ENCODE measurements at places on chromosomes 3 and 15.
A peak's percentile ranks its signal among the peaks of the same experiment; 100 is the strongest.

- DNase-seq, result peak; percentile 51
Measured at GRCh38 chr3:46812237-46812791, 50.9 kb downstream of the MYL3 start.

- DNase-seq, result peak; percentile 8
Measured at GRCh38 chr3:28347374-28348264, 902 bp upstream of the ZCWPW2 start.

GRCh38 chr3:140470211-140470610 lies 207.7 kb upstream of the TRIM42 start:
- no peak for DNase-seq

DNA sequence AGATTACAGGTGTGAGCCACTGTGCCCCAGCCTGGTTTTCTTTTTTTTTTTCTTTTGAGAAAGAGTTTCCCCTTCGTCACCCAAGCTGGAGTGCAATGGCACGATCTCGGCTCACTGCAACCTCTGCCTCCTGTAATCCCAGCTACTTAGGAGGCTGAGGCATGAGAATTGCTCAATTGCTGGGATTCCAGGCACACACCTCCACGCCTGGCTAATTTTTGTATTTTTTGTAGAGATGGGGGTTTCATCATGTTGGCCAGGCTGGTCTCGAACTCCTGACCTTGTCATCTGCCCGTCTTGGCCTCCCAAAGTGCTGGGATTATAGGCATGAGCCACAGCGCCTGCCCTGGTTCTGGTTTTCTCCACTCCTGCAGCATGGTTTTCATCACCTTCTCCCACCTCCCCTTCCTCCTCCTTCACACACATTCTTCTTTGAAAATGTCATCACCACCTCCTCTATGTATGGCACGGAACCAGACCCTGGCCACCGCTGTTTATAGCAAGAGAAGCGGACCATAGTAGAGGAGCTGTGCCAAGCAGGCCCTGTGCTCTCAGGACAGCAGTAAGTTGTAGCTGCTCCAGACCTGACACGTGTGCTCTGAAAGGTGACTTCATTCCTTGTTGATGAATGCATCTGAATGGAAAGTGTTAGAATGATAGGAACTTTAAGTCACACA lies 14.6 kb upstream of the AHSG start:
- no peak for DNase-seq

DNA sequence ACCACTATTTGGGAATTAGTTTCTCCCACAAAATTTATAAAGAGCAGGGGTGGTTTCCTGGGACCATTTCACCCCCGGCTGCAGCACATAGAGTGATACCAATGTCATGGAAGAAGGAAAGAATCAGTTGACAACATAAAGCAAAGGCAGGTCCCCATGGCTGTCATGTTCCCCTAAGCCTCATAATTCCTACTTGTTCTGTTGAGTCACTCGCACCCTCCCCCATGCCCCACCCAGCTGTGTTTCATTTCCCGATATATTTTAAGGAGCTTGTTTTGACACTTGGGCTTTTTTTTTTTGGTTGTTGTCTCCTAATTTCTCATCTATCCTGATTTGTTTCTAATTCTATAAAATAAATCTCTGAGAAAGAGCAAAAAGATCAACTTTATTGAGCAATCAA lies 24.9 kb downstream of the ERC2 start:
- no peak for DNase-seq

GRCh38 chr15:76324066-76324465 lies 12.5 kb upstream of the ISL2 start:
- no peak for DNase-seq

DNA sequence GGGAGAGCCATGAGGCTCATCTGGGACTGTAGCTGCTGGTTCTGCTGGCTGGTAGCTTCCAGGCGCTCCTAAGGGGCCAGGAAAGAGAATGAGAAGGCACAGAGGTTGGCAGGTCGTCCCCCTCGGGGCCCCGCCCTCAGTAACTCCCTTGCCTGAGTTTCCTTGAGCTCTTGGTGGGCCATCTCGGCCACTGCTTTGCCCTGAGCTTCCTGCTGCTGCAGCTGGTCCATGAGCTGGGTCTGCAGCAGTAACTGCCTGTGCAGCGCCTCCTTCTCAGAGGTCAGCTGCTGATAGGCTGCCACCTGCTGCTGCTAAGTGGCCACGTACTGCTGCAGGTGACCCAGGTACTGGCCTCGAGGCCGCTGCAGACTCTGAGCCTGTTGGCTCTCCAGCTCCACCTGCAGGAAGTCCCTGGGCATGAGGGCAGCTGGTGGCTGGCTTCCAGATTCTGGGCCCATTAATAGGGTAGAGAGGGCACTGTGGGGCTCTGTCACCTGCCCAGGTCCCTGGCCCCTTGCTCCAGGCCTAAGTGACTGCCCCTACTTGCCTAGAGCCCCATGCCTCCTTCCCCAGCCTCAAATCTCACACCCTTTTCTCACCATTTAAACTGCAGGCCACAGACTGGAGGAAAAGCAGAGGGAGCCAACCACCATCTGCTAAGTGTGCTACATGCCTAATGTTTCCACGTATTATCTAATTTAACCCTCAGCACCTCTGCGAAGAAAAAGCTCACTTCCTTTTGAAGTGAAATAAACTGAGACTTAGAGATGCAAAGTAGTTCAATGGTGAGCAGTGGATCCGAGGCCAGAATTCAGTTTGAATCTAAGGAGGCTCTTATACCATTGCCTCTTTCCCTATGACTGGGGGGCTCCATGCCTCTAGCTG lies 10.8 kb upstream of the VPS33B start:
- DNase-seq, result peak; percentile 53

GRCh38 chr3:141769221-141769894 lies 6.2 kb downstream of the GRK7 start:
- no peak for DNase-seq

DNA sequence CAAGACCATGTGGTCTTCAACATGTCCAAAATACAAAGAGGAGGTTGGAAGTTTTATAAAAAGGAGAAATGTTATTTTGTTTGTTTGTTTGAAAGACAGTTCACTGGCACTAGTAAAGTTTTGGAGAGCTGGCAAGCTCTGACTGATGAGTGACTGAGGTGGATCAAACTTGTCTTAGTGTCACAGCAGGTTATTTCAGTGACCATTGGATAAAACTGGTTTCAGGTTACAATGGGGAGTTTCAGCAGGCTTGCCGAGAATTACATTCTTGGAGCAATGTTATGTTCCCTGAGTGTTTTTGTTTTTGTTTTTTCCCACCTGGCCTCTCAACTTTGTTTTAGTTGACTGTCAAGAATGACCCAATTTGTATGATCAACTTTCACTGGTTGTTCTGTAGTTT lies 414.5 kb upstream of the ARHGEF26 start:
- no peak for DNase-seq

DNA sequence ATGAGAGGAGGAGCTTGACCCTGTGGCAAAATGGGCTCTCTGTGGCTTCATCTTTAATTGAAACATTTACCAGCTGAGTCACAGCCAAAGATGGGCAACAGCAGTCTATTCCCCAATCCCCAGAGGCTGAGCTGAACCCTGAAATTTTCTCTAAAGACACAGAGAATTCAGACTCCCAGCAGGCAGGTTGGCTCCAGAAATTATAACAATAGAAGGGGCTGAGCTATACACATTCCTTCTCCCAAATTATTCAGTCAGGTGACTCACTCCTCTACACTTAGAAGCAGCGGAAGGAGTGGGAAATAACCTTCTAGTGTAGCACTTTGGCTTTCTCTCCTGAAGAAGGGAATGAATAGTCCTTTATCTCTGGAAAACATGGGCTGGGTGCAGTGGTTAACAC lies 264.3 kb upstream of the ARHGEF26 start:
- DNase-seq, result no peak

- no peak for DNase-seq
Measured at GRCh38 chr3:187016639-187017345, 86.5 kb downstream of the ST6GAL1 start.

- DNase-seq, result no peak
Measured at GRCh38 chr15:88802991-88803240, 320 bp upstream of the ACAN start.

- peak; percentile 33 for DNase-seq
Measured at GRCh38 chr3:32334675-32335074, 57.0 kb upstream of the CMTM7 start.

DNA sequence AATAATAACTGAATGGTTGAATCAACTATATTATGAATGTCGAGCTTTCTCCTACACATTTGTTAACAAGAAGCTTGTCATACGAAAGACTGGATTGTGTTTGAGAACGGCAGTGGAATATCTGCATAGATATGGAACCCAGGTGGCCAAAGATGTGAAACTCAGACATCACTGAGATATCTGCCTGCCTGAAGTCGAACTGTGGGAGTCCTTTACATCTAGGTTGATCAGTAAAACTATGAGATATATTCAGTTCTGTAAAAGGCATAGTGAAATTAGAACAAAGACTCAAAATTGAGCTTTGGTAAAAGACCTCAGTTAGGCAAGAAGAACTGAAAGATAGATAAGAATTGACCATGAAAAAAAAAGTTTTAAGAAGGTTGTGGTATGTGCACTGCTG lies 41.5 kb upstream of the TOP2B start:
- no peak for DNase-seq

GRCh38 chr15:94100863-94101262 lies 130.5 kb upstream of the MCTP2 start:
- no peak for DNase-seq

DNA sequence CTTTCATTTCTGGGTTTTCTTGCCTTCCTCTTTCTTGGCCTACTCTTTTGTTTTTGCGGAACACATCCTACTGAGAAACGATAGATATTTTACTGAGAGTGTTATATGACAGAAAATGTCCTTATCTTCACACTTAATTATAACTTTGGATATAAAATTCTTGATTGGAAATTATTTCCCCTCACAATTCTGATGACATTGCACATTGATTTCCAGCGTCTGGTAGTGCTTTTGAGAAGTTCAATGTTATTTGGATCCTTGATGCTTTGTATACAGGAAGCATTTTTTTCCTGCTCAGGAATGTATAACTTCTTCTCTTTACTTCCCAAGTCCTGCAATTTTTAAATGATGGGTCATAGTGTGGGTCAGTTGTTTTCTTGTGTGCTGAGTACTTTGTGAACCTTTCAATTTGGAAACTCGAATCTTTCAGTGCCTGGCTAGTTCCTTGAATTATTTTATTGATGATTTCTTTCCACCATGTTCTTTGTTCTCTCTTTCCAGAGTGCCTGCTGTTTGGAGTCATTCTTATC lies 183.9 kb downstream of the PDCD6IP start:
- no peak for DNase-seq

DNA sequence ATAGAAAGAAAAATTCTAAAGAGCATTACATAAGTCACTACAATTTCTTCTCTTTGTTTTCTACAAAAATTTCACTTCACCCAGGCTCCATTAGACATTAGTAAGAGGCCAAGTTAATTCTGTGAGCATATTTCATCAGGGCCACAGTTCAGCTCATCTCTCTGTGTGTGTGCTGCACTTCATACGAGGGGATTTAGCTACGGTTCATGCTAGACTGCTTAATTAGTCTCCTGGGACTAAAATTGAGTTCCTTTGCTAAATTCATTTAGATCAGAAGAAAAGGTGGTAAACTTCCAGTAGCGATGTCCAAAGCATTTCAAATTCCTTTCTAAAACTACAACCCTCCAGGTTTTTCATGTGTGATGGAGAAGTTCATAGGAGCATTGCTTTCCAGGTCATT lies 83.1 kb upstream of the SETMAR start:
- no peak for DNase-seq

- no peak for DNase-seq
Measured at GRCh38 chr3:151209654-151210053, 6.6 kb upstream of the GPR171 start.

- no peak for DNase-seq
Measured at GRCh38 chr3:146218880-146219866, 31.7 kb downstream of the PLSCR4 start.

- no peak for DNase-seq
Measured at GRCh38 chr3:120982608-120983320, 74.8 kb downstream of the STXBP5L start.

DNA sequence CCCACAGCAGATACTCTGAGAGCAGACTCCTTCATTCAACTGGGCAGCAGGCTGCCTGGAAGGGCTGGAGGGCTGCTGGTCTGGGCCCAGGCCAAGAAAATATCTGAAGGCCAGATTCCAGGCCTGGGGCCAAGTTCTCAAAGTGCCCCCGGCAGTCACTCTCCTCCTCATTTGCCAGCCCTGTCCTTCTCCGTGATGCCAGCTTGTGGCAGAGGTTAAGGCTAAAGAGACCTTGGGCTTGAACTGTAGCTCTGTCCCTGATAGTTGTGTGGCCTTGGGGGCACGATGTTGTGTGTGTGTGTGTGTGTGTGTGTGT lies 39.0 kb downstream of the FAM3D start:
- DNase-seq, result no peak

GRCh38 chr3:102059145-102059943 lies 210.0 kb downstream of the NFKBIZ start:
- DNase-seq, result no peak

DNA sequence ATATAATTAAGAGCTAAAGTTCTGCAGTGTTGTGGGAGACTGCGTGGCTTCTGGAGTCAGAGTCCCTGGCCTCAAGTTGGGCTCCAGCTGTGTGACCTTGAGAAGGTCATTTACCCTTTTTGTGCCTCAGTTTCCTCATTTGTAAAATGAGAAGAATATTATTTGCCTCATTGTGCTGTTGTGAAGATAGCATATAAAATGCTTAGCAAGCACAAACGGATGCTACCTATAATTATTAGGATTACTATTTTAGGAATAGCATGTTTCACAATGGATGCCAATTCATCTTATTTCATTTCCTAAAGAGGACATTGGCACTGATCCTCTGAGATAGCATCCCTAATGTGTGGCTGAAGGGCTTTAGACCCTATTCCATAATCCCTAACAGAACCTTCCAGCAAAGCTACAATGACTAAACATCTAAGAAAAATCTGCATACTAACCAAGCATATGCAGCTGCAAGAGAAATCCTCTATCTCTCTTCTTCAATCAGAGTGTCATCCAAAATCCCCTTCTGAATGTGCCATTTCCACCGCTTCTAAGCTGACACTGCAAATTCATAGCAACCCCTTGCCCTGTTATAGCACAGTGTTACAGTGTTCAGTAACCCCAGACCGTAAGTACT lies 148.3 kb downstream of the RBMS3 start:
- no peak for DNase-seq

- no peak for DNase-seq
Measured at GRCh38 chr15:83914906-83915305, 261.0 kb downstream of the ADAMTSL3 start.

DNA sequence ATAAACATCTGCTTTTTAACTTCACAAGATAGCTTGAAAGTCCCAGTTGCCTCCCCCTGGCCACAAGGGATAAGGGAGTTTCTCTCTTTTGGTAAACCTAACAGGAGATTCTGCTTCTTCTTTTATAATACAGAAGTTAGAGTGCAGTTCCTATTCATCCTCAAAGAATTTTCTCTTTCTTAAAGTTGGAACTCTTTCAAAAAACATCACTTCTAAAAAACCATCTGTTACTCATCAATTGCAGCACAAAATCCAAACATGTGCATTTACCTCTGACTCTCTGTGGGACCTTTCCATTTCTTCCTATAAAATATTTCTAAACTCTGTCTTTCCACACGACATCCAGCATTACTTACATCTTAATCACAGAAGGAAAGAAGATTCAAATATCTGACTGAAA lies 5.1 kb downstream of the DPH6 start:
- DNase-seq, result no peak

Data from activated T-helper 2 cell treated with anti-CD3 and anti-CD28 coated beads, Interferon-gamma antibody, Interleukin-2, Interleukin-4, amounts not matched to agents 10 μg/mL and 5 μg/mL and 100 μg/mL, durations not matched to agents 14 hours and 24 hours and 36 hours (primary cell).